Brain pericyte (primary cell): ENCODE measurements at places on chromosomes 12 and 14.

- DNase-seq: no peak
Observed at GRCh38 chr12:75641031-75641780, 129.8 kb upstream of the KRR1 start.

GRCh38 chr12:122819209-122819785 is 16.0 kb upstream of the HIP1R start:
- no peak for DNase-seq

DNA sequence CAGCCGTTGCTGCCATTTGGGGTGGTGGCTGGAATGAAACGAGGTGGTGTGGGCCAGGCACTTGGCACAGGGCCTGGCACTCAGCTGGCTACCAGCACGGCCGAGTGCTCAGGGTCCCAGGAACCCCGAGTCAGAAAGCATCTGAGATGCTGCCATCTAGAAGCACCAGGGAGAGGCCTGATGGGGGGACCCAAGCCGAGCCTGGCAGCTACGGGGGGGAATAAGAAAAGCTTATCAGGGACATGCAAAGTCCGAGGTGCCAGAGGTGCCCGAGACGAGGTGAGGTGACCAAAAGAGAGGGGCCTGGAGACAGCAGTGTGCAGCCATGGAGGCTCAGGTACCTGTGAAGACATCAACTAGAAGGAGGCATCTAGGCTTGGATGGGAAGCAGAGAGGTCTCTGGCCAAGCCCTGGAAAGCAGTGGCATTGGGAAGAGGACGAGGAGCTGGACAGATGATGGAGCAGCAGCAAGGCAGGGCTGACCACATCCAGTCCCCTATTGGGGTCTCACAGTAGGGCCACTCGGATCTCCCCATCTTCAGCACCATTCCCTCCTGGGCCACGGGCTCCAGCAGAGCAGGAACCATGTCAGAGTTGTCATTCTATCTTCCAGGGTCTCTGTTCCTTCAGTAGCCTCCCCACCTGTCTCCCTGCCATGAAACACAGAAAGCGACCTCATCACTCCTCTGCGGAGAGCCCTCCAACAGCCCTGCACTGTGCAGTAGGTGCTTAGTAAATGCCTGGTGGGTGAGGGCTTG is 59.3 kb upstream of the DIO3 start:
- DNase-seq: no peak

- DNase-seq: no peak
Observed at GRCh38 chr12:6696690-6697583, 3.7 kb downstream of the PIANP start.

- DNase-seq: no peak
Observed at GRCh38 chr12:131604859-131605258, 106.0 kb upstream of the SFSWAP start.

DNA sequence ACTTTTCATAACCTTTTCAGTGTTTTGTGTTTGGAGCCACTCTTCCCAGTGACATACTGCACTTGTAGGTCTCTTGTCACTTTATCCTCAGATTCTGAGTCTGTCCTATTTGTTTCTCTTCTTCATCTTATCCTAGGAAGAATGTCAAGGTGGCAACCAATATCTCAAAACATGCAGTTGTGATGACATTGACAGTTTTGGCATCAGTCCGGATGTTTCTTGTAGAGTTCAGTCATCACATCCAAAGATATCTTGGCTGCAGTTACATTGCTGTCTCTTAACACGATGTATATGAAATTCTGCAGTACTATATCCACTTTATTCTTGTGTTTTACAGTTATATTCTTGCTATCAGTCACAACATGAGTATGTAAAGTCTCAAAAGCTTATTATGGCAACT is 6.4 kb downstream of the ADIPOR2 start:
- no peak for DNase-seq

DNA sequence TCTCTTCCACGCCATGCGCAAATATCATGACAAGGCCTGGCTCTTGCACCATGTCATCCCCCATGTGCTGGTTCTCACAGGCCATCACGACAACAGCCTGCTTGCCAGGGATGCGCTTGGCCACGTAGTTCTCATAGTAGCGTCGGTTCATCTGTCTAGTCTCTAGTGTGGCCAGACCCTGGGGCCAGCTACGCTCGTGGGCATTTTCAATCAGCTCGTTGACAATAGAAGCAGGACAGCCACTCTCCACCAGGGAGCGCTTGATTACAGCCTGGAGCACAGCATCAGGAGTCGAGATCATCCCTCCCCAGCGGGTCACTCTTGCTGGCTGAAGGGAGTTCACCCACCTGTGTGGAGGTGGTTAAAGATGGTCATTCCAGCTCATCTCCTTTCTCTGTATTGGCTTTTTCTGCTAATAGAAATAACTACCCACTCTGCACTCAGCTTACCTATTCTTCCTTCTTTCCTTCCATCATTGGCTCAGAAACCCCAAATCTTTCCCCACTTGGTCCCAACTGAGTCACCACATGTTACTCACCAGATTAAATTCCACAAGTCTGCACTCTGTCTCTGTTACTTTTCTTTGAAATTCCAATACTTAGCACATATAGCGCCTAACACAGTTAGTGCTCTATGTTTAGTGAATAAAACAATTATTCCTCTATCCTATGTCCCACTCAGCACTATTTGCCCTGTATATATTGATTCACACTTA is 15.1 kb downstream of the RNF41 start:
- no peak for DNase-seq

DNA sequence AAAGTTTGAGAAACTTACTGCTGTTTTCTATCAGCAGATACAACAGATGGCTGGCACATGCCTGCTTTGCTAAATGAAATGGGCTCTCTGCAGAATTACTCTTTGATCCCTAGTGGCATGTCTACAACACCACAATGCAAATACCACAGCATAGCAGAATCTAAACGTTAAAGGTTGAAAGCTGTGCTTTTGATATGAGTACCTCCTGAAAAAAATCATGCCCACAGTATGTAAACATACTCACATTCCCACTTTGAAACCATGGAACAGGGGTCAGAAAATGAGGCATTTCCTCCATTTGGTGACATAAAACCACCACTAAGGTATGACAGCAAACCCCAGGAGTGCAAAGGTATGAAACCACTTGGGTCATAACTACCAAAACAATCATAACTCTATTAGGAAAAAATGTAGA is 7.5 kb downstream of the WIF1 start:
- no peak for DNase-seq

DNA sequence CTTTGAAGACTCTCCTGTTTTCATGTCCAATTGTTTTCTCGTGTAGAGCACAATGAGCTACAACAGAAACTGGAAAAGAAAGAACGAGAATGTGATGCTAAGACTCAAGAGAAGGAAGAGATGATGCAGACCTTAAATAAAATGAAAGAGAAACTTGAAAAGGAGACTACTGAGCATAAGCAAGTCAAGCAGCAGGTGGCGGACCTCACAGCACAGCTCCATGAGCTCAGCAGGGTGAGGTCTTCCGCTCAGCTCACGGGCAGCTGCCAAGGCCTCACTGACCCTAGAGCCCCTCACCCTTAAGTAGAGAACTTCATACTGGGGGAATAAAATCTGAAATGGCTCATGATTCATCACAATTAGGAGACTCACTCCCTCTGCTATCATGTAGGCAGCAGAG is 134.7 kb downstream of the GPR135 start:
- DNase-seq: no peak

DNA sequence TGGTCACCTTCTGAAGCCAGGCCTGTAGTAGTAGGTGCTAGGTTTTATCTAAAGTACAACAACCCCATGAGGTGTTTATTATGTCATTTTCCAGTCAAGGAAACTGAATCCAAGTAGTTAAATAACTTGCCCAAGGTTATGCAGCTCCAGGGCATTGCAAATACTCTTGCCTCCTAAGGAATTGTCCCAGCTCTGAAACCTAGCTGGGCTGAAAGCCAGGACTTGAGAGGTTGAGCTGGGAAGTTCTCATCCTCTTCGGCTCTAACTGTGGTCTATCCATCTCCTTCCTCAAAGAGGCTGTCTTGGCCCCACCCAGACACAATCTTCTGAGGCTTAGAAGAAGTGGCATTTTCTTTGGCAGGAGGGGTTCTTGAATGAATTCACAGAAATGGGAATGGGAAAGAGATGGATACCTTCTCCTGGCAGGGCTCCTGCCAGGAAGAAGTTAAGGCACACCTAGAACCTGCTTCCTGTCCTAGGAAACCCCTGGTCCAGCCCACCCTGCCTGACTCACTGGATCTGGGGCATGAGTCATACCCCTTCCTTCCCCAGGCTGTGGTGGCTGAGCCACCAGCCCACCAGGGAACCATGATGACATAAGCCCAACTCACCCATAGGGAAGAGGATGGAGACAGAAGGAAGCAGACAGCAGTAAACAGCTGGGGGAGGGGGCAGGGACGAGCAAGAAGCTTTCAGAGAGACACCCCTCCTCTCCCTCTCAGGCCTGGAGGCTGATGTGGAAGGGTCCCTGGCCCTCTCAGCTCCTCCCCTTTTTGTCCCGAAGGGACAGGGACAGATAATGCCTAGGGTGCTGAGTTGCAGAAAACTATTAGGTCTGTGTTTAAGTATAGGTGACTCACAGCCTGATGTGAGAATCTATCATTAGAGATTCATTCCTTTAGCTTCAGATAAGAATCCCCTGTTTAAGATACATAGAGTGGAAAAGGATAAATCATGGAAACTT is 2.1 kb upstream of the PLEK2 start:
- DNase-seq: no peak

- no peak for DNase-seq
Observed at GRCh38 chr12:89258240-89258969, 93.9 kb downstream of the DUSP6 start.

GRCh38 chr12:71276541-71276940 is 118.7 kb upstream of the TSPAN8 start:
- DNase-seq: no peak

DNA sequence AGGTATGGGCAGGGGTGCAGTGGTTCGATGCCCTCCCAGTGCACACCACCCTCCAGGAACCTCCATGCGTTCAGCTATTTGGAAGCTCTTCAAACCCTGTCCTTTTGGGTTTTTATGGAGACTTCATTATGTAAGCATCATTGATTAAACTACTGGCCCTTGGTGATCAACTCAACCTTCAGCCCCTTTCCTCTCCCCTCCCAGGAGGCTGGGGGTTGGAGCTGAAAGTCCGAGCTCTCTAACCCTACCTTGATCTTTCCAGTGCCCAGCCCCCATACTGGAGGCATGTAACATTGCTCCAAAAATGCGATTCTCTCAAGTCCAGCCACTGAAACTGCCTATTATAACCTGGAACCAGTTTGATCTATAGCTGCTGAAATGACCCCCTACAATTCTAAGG is 188.1 kb downstream of the IPO8 start:
- no peak for DNase-seq

DNA sequence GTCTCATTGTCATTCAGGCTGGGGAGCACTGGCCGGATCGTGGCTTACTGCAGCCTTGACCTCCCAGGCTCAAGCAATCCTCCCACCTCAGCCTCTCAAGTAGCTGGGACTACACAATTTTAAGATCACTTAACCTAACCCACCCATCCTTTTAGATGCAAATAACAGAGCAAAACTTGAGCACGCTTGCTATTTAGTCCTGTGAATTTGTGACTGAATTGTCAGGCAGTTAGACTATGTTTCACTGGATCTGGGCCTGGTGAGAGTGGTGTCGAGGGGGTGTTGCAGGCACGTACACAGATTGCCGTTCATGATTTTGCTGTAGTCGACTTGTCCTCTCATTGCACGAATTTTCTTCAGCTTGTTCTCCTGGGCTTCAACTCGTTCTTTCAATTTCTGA is 38.2 kb downstream of the ZFYVE21 start:
- DNase-seq: no peak

DNA sequence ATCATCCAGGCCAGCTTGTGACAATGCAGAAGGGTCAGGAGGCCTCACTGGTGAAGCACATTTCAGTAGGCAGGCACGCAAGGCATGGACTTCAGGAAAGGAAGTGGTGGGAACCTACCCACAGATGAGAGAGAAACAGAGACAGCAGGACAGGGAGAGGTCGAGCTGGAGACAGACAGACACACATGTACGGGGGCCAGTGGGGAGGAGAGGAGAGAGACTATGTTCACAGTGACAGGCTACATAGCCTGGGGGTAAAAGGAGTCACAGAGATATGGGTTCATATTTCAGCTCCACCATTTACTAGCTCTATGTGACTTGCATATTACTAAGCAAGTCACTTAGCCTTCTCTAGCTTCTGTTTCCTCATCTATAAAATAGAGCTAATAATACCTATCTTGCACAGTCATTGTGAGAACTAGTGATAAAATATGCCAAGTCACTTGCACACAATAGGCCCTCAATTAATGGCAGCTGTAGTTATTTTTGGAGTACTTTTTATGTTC is 91.1 kb upstream of the FUT8 start:
- no peak for DNase-seq

DNA sequence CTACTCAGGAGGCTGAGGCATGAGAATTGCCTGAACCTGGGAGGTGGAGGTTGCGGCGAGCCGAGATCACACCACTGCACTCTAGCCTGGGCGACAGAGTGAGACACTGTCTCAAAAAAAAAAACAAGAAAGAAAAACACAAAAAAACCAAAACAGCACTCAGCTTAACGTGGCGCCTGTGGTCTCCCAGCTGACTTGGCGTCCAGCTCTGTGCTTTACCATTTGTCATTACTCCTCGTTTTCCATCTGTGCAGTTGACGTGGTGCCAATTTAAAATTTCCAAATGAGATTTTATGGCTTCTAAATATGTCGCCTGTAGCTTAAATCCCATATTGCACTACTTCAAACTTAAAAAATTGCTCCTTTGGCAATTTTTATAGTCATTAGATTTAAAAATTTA is 2.0 kb downstream of the MGP start:
- no peak for DNase-seq

DNA sequence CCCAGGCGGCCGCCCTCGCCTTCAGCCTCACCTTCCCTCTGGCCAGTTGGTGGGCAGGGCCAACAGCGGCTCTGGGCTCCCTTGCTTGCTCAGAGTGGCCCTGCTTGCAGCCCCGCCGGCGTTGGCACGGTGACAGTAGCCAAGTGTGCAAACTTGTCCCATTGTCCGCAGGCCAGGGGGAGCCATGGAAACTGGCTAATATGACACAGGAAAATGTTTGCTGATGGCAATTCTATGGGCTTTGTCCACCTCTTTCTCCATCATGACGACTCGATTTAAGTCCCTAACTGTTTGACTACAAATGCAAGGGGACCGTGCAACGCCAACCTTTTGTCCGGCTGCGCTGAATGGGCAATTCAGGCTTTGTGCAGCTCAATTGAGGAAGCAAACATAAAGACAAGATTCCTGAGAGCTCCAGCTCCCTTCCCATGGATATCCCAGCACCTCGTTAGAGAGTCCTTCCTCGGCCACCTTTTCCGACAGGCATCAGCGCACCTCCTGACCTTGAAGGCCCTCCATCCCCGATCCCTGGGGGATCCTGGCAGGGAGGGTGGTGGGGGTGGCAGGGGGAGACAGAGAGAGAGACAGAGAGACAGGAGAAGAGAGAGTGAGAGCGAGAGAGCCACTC is 785 bp upstream of the FAM181A start:
- no peak for DNase-seq
